ENCODE measurements at places on chromosomes 16 and 17. TPM values are rescaled to one million over a fixed set of nuclear protein-coding genes. Genes with fewer than 3 reads are reported as not detected.

GRCh38 chr17:81396722-81397313, 1.6 kb downstream of the BAHCC1 start:
- peak; percentile 41 for DNase-seq

GRCh38 chr16:560701-561412, 663 bp downstream of the PRR35 start:
- DNase-seq: no peak

The SLC38A8 gene
- 0.28 TPM for total RNA-seq

DNA sequence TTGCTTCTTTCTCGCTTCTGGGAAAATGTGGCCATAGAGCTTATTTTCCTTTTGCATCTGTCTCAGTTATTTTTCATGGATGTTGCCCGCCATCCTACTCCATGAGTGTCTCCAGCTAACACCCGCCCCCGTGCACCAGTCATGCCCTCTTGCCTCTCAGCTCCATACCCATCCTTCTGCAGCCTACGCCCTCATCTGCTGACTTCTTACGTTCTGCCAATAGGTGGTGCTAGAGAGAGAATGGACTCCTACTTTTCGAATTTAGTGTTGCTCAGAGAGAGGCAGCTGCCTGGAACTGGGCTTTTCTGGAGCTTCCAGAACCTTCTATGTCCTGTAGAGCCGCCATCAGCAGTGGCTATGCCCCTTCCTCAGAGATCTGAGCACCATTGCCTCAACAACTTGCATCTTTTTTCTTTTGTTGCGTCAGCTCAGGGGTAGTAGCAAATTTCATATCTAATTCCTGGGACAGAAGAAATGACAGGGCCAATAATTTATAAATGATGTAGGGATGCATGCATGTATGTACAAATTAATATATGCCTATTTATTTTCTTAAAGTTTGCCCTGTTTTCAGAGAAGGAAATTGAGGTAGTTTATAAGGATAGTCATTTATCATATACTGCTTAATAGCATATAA, 119.7 kb upstream of the MYOCD start:
- no peak for DNase-seq

DNA sequence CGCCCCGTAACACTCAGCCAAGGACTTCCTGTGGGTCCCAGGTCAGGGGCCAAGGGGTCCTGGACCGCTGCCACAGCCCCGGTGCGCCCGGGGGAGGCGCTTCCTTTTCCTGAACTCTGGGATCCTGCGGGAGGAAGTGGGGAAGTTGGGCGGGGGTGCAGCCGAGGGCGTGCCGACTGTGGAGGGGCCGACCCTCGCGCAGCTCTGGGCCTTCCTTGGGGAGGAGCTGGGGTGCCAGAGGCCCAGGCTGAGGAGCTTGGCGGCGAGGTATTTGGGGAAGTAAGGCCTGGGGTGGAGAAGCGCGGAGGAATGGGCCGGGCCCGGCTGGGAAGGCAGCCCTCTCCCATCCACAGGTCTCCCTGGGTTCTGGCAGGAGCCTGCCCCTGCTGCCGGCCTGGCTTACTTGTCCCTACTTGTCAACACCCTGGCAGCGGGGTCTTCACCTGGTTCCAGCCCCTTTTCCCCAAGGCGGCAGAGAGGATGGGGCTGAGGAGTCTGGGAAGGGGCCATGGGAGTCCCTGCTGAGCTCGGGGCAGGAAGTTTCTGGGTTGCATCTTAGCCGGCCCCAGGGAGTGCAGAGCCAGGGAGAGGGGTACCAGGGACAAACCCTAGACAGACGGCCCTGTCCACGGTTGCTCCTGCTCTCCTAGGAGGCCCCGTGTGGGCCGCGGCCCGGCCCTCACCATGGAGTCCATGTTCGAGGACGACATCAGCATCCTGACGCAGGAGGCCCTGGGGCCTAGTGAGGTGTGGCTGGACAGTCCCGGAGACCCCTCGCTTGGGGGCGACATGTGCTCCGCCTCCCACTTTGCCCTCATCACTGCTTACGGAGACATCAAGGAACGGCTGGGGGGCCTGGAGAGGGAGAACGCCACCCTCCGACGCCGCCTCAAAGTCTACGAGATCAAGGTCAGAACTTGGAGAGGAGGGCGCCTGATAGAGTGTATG, 1.7 kb downstream of the TBKBP1 start:
- DNase-seq: no peak

GRCh38 chr17:16328997-16329396, 24.3 kb downstream of the CENPV start:
- peak; percentile 61 for DNase-seq

DNA sequence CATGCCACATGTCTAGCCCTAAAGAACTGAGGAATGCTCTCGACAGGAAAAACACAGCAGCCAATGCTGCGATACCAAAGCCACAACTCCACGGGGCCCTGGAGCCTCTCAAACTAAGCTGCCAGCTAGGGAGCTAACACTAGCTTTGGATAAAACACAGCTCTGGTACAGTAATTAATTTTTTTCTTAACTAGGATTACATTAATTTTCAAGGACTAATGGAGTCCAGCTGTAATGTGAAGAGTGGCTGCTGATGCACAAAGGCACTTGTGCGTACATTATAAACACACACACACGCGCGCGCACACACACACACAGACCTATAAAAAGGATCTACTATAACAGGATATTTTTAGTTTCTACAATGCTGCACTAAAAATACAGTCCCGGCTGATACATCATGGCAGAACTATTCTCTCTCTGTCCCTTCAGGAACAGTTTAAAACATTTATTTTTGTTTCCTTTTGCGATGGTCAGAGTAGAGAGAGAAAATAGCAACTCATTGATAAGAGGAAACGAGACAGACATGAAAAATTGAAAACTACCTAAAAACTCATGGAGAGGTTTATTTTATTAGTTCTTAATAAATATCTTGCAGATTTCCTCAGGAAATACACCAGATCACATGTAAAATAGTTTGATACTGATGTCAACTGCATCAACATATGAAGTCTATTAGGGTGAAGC, 88.5 kb downstream of the SMG6 start:
- DNase-seq: peak; percentile 65

- no peak for DNase-seq
Measured at GRCh38 chr16:74717367-74717766, 16.7 kb upstream of the MLKL start.

The CACNG5 gene
- total RNA-seq: 1.7 TPM

The CCL16 gene
- 0.28 TPM for total RNA-seq

GRCh38 chr17:5610956-5611355, 26.6 kb upstream of the NLRP1 start:
- DNase-seq: no peak

The MIF4GD gene
- total RNA-seq: 11.0 TPM

DNA sequence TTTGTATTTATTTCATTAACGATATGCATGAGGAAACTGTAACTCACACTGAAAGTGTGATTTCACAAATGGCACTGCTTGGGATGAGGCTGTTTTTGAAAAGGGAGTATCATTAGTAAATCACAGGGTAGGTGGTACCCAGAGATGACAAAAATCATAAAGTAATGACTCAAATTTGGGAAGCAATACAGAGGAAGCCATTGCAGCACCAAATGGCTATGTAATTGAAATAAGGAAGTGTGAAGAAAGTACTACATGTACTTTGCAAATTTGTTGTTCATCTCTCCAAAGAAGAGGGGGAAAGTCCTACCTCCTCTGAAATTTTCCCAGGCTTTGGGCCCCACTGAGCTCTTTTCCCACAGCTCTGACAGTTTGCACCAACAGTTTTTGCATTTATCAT, 12.3 kb upstream of the ABCC12 start:
- no peak for DNase-seq

DNA sequence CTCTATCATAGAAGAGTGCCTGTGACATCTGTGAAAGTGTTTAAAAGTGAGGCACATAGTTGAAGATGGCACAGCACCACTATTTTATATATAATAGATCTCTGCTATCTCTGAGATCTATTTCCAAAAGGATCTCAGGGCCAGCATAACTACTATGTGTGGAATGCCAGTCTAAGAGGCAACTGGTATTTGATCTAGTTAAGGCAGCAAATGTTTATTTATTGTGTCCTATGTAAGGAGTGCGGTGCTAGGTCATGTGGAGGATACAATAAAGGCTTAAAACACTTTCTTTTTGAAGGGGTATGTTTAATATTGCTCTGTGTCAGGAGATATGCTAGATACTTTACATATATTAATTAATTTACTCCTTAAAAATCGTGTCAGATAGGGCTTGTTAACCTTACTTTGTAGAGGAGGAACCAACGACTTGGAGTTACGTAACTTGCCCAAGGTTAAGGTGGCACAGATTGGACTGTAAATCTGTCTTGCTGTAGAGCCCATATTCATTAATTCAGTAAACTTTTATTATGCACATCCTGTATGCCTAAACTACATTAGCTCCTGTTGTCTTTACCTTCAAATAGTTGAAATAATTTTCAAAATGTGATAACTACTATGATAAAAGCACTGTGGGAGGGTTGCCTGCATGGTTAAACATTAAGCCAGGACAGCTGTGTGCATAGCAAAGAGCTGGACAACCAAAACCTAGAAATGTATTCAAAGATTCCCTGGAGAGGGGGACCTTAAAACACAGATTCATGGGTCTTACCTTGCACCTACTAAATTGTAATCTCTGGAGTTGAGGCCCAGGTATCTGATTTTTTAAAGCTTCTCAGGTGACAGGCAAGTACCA, 83.3 kb downstream of the NLK start:
- no peak for DNase-seq

The FADS6 gene
- 1.9 TPM for total RNA-seq

DNA sequence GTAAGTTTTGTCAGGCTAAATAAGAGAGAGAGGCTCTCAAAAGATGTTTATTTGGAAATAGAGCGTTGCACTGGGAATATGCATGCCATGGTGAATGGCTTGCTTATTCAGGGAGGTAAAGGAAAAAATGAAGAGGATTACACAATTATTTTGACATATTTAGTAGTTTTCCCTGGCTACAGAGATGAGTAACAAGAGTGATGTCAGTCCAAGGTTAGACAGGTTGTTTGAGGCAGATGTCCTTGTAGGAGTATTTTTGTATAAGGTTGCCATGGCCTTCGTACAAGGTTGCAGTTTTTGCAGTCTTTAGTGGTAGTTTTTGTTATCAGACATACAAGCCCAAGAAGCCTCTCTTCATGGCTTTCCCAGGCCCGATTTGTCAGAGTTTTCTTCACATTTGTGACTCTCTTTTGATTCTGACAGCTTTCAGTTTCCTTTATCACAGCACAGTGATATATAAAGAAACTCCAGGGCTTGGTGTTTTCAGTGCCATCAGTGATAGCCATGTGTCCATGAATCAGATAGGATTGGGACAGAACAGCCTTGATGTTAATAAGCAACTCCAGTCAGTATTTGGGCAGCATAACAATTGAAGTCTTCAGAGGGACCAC, 18.7 kb upstream of the LGALS9 start:
- DNase-seq: no peak

The OR3A3 gene
- total RNA-seq: not detected

DNA sequence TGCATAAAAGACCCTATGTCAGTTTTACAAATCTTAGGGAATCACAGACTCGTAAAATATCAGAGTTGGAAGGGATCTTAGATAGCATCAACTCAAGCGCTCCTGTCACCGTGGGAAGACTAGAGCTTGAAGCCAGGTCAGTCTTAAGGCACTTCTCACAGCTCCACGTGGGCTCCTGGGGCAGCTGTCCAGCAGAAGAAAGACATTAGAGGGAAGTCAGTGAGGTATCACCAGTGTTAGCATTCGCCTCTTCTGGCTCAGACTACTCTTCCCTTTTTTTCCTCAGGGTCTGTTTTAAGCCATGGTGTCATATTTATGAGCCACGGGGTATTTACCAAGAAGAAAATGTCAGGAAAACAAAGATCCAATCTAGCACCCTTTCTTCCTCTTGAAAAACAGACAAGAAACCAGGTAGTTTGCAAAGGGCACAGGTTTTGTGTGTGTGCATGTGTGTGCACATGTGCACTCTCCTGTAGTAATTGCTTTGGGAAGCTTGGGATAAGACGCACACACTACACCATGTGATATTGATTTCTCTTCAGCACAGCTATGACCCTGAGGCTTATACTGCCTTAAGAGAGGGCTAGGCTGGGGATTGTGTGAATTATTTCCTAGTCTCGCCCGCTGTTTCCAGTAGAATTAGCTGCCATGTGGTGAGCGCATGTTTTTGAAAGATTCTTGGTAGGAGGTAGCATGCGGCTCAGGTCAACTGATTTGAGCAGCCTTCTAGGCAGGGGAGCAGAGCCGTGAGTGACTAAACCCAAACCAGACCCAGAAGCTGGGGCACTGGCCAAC, 61.0 kb upstream of the ELAC2 start:
- no peak for DNase-seq

GRCh38 chr17:43998552-43998951, 5.9 kb upstream of the NAGS start:
- DNase-seq: no peak

DNA sequence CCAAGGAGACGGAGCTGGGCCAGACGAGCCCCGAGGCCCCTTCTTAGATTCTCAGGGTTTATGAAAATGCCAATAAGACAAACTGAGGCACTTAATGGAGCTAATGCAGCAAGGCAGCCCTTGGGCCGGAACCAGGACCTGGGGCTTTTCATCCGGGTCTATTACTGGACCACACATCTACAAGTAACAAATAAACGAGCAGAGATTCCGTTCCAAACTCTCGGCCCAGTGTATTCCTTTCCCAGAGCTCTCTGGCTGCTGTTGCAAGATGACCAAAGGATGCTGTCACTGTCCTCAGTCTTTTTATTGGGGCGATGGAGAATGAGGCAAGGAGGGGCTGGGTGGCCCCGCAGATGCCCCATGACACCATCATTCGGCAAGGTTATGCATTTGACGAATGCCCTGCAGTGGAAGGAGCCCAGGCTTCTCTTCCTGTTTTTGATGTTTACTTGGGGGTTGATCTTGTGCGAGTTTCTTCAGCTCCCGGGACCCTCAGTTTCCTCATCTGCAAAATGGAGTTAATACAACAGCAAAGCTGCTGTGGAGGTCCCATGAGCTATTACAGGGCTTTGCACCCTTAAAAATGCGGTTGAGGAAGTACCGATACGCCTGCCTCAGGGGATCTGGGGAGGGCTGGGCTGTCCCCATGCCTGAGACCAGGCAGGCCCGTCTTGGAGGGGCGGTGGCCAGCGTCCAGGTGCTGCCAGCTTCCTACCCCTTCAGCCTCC, 1.1 kb upstream of the NTN1 start:
- DNase-seq: no peak

GRCh38 chr17:78957128-78957527, 22.6 kb downstream of the LGALS3BP start:
- no peak for DNase-seq

GRCh38 chr17:38893607-38894006, 23.7 kb downstream of the LASP1 start:
- no peak for DNase-seq

- DNase-seq: no peak
Measured at GRCh38 chr17:81380131-81380530, 15.1 kb upstream of the BAHCC1 start.

GRCh38 chr16:79580453-79581191, 19.9 kb downstream of the MAF start:
- no peak for DNase-seq

GRCh38 chr16:69906838-69907401, 44.2 kb upstream of the CLEC18A start:
- DNase-seq: no peak

DNA sequence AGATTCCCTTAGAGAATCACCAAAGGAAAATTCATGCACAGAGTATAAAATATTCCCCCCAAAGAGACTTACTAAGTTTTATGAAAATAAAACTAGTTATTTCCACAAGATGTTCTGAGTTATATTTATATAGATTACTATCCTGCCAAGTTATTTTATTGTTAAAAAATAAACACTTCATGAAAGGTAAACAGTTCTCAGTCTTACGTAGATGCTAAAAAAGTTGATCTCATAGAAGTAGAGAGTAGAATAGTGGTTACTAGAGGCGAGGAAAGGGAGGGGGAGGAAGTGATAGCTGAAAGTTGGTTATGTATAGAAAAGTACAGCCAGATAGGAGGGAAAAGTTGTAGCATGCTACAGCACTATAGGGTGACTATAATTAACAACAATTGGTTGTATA, 65.2 kb downstream of the USP32 start:
- DNase-seq: no peak

- no peak for DNase-seq
Measured at GRCh38 chr16:63967966-63968365, 1153.9 kb downstream of the CDH11 start.
